ENCODE measurements at places on chromosomes 5 and 9. TPM values are rescaled to one million over a fixed set of nuclear protein-coding genes. Genes with fewer than 3 reads are reported as not detected.

DNA sequence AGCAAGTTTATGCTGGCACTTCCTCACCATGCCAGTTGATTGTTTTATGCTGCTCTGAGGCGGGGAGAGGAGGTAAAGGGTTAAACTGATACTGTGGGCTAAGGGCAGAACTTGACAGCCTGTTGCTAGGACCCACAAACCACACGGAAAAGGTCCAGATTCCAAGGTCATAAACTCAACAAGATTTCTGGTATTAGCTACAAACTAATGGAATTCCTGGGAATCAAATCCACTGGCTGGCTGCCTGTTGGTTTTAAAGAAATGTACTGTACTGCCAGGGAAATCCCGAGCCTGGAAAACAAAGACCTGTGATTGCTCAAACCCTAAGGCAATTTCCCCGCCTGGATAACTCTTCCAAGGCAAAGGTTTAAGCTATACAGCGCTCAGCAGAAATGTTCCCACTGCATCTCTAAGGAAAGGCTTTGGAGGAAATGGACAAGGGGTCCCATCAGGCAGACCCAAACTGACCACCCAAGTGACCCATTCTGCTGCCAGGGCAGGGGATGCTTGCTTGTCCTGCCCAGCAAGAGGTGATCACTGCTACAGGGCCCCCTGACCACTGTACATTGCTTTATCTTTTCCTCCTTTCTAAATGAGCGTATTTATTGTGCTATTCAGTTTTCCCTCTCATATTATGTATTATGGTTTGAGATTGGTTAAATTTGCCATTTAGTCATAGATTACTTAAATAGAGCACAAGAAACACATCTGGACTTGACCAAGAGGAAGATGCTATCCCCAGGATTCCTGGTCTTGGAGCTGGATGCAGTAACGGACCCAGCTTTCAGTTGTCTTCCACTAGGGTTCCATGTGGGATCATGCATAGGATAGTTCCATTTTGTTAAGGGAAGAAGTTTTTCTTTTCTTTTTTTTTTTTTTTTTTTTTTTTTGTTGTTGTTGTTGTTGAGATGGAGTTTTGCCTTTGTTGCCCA, 124.3 kb downstream of the SUSD1 start:
- no peaks in the 10 kb centered on the region for H3K36me3 ChIP-seq
- no peak overlapping the region for H3K4me3 ChIP-seq

DNA sequence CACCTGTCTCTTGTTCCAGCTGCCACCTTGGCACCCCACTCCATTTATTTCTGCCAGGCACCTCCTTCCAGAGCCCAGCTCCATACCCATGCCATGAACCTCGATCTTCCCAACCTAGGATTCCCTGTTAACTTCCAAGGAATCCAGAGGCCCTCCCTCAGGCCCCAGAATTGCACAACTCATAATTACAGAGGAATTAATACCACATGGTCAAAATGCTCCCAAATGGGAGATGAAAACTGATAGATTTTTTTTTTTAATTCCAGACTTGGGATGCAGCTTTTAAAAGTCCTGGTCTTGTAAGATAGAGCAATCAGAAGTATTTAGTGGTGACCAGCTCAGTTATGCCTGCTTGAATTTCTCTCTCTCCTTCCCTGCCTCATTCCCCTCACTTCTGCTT, 96.2 kb upstream of the CCDC112 start:
- no peaks in the 10 kb centered on the region for H3K4me1 ChIP-seq
- no peaks in the 10 kb centered on the region for H3K27me3 ChIP-seq
- no peak overlapping the region for H3K4me3 ChIP-seq
- no peak for DNase-seq

- H3K27ac ChIP-seq = no peak overlapping the region
- H3K36me3 ChIP-seq = no peaks in the 10 kb centered on the region
- DNase-seq = no peak
- H3K4me3 ChIP-seq = no peak overlapping the region
- H3K27me3 ChIP-seq = no peaks in the 10 kb centered on the region
Measured at GRCh38 chr5:160357861-160358411, 12.5 kb downstream of the C1QTNF2 start.

CDKN2A gene
- not detected for total RNA-seq
